ENCODE measurements at places on chromosomes 7 and 10.

DNA sequence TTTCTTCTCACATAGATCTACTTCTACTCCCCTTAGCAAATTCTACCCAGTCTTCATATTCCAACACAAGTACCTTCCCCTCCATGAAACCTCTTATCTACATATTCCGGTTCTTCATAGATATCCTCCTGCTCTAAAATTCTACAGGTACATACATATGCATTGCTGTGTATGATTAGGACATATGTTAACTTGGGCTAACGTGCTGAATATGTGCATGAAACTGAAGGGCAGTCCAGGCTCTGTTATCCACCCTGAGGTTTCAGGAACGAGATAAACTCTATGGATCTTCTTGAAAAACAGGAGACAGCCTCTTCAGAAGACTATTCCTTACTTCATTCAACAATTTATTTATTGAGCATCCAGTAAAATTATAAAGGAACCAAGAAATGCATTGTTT is 31.5 kb downstream of the TM9SF3 start:
- DNase-seq, result no peak

GRCh38 chr7:135924302-135924701 is 52.9 kb downstream of the MTPN start:
- DNase-seq, result peak; percentile 17

- DNase-seq, result no peak
These were observed 6.1 kb downstream of the LRRTM3 start for GRCh38 chr10:66931949-66932343.

GRCh38 chr10:52322323-52322722 is 8.2 kb downstream of the DKK1 start:
- DNase-seq, result no peak

GRCh38 chr10:28984431-28984830 is 304.4 kb upstream of the LYZL1 start:
- DNase-seq, result peak; percentile 85

DNA sequence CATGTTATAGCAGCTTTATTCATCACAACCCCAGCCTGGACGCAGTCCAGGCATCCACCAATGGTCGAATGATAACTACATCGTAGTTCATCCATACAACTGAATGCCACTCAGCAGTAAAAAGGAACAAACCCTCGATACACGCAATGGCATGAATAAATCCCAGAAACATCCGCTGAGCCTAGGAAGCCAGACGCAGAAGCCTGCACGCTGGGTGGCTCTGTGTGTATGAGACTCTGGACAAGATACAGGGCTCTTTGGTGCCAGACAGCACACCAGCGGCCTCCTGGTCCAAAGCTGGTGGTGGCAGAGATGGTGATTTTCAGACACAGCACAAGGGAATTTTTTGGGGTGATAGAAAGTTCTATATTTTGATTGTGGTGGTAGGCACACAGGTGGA is 10.0 kb upstream of the CRYGN start:
- no peak for DNase-seq

- no peak for DNase-seq
These were observed 421 bp downstream of the SMURF1 start for GRCh38 chr7:99143521-99143852.

- DNase-seq, result no peak
These were observed 17.1 kb downstream of the SLC26A3 start for GRCh38 chr7:107785926-107786325.

GRCh38 chr10:18233775-18234174 is 93.6 kb downstream of the CACNB2 start:
- DNase-seq, result no peak

DNA sequence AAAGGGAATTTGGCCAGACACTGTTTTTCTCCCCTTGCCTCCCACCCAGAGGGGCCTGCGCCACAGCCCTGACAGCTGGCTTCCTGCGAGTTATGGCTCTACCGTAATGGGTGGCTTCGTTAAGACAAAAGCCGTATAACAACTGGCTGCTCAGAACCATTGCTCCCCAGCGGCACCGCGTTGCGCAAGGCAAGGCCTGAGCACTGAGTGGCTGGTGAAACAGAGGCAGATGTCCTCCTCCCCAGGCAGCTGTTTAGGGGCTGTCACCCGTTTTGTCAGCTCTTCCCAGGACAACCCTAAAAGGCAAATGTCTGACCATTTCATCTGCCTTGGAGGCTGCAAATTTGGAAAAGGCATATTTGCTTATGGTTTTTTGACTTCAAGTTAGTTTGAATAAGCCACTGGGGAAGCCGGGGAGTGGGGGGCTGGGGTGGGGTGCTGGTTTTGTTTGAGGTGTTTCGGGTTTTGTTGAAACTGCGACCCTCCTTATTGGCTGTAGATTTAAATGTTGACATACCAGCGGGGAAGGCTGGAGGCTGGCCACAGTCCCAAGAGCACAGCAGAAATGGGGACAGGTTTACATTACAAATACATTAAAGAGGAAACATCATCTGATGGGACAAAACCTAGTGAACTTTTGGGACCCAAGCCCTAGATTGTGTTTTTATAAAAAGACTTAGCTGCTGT is 681 bp upstream of the SPOCK2 start:
- no peak for DNase-seq

GRCh38 chr10:59991661-59992060 is 85.3 kb upstream of the CCDC6 start:
- peak; percentile 8 for DNase-seq

GRCh38 chr10:132449051-132449810 is 52.2 kb downstream of the PWWP2B start:
- DNase-seq, result no peak

- DNase-seq, result no peak
These were observed 17.7 kb downstream of the PTPRN2 start for GRCh38 chr7:158569858-158570323.

DNA sequence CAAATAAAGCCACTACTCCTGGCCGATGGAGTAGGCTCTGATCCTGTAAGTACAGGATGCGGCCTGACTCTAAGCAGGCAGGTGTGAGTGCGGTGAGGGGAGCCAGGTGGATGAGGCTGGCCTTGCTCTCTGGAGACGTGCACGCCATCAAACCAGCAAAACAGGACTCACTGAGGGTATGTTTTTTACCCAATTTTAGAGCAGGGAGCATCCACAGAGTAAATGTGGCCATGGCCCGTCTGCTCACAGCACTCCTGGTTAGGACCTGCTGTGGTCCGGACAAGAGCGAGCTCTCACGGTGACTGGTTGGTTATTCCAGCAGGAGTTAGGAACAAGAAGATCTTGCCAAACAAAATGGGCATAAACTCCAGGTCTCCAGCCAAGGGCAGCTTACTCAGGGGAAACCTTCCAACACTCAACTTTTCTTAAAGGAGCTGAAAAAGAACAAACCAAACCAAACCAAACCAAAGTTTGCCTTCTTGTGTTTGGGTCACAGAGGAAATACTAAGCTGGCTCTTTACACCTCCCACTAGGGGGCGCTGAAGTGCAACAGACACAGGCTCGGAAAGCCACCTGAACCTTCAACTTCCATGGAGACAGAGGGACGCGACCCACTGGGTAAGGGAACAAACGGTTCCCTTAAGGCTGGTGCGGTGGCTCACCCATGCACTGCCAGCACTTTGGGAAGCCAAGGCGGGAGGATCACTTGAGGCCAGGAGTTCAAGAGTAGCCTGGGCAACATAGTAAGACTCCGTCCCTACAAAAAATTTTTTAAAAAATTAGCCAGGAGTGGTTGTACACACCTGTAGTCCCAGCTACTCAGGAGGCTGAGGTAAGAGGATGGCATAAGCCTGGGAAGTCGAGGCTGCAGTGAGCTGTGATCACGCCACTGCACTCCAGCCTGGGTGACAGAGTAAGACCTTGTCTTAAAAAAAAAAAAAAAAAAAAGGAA is 122.4 kb downstream of the CLEC2L start:
- DNase-seq, result peak; percentile 79

DNA sequence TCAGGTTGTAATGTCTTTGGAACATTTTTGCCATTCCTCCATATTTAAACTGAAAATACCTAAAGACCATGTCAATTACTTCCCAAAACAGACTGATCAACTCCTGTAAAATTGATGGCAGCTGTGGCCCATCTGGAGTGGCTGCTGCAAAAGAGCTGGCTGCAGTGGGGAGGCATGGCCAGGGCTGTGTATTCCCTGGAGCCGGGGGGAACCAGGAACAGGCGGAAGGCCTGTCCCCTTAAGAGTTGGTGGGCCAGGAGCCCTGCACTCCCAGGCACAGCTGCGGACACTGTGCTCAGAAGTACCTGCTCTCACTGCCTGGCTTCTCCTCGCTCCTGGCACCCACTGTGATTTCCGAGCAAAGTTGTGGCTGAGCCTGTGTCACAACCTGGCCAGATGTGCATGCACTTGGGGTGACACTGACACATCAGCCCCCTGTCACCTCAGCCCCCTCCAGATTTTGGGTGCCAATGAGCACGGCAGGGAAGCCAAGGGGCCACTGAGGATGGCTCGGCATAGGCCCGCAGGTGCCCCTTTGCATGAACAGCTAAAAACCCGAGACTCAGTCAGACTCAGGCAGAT is 116.1 kb downstream of the DGKB start:
- DNase-seq, result no peak

GRCh38 chr10:10498781-10499180 is 518.9 kb upstream of the CELF2 start:
- DNase-seq, result peak; percentile 17

GRCh38 chr7:123319911-123320310 is 120.1 kb upstream of the SLC13A1 start:
- DNase-seq, result no peak

GRCh38 chr10:89369156-89370105 is 8.4 kb upstream of the IFIT1B start:
- peak; percentile 45 for DNase-seq

DNA sequence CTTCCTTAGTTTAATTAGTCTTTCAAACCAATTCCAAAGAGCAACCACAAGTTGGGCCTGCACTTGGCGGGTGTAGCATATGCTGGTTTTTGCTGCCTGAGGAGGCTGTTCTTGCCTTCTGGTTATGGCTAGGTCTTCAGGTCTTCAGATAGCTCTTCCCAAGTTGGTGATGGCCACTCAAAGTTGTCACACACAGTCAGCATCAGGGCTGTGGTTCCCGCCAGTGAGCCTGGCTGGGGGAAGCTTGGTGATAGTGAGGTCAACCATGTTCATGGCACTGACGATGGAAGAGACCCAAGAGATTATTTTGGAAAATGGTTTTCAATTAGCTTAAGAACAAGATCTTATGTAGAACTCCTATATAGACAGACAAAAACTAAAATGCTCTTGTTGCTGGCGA is 18.8 kb upstream of the HTR5A start:
- DNase-seq, result no peak

DNA sequence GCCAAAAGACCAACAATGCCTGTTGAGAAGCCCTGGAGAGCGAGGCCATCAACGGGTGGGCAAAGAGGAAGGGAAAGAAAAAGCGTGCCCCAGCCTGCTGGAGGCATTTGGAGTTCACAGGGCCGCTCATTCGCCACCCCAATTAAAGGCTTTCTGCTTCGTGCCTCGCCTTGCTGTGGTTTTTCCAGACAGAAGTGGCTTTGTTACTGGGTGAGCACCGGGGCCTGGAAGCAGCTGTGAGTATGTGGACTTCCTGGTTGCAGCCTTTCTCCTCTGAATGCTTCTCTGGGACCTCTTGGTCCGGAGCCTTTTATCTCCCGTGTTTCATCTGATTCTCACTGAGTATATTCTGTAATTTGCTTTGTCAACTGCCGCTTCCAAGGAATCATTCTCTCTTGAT is 118.1 kb upstream of the EGR2 start:
- no peak for DNase-seq

DNA sequence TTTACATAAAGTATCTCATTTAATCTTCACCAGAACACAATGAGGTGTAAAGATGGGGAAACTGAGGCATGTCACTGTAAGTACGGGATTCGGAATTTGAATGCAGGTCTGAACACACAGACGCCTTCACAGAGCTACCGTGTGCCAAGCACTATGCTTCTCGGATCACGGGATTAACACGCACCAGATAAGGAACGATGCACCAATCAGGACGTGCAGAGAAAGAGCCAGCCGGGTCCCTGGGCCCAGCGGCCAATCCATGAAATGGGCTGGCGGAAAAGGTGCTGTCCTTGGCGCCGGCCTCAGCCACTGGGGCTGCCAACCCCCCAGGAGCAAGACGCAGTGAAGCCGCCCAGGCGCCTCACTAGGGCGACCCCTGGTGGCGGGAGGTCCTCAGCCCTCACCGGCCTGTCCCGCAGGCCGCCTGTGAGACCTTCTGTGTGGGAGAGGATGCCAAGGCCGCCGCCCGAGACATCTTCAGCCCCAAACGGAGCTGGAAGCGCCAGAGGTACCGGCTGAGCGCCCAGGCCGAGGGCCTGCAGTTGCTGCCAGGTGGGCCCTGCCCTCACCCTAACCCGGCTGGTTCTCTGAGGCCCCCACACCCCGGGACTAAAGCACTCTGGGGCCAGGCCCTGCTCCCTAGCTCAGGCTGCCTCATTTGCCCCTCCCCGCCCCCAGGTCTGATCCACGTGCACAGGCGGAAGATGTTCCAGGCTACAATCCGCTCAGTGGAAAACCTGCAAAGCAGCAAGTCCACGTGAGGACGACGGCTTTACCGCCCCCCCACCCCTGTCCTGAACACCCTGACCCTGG is 15.6 kb downstream of the ATG9B start:
- peak; percentile 48 for DNase-seq

GRCh38 chr7:75596727-75597614 is 104.9 kb downstream of the SPDYE5 start:
- DNase-seq, result no peak

GRCh38 chr7:105307163-105307672 is 81.5 kb downstream of the SRPK2 start:
- no peak for DNase-seq

GRCh38 chr10:1402016-1402770 is 335.1 kb downstream of the ADARB2 start:
- no peak for DNase-seq

DNA sequence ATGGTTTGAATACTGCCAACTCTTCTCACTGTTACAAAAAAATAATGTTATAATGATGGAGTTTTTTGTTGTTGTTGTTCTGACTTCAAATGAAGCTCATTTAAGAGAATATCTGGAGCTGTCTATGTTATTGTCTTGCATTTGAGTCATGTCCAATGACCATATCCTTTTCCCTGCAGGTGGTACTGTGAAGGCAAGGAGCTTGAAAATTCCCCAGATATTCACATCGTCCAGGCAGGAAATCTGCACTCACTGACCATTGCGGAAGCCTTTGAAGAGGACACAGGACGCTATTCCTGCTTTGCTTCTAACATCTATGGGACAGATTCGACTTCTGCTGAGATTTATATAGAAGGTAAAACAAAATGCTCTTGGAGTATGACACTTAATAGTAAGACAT is 33.5 kb downstream of the MYPN start:
- no peak for DNase-seq

GRCh38 chr7:116087291-116087690 is 56.7 kb upstream of the TFEC start:
- DNase-seq, result no peak

GRCh38 chr10:131213741-131214505 is 97.6 kb downstream of the TCERG1L start:
- DNase-seq, result peak; percentile 54

Measured in fibroblast of skin of back (primary cell).